ENCODE measurements at places on chromosomes 1 and 21. TPM values are rescaled to one million over a fixed set of nuclear protein-coding genes. Genes with fewer than 3 reads are reported as not detected.

Gene CHI3L1
- polyA plus RNA-seq: 1.1 TPM

Gene KRTAP19-3
- polyA plus RNA-seq: not detected

Gene ANKRD65
- polyA plus RNA-seq: 22.1 TPM

Gene C1orf74
- polyA plus RNA-seq: 2.3 TPM

Gene F3
- 2.2 TPM for polyA plus RNA-seq

Gene HJV
- polyA plus RNA-seq: 258 TPM

Gene LRRC3
- polyA plus RNA-seq: 2.2 TPM

Gene RGS8
- 0.04 TPM for polyA plus RNA-seq

Gene REN
- polyA plus RNA-seq: not detected
